Vein endothelial cell (primary cell): ENCODE measurements at places on chromosomes 6 and 20. TPM values are rescaled to one million over a fixed set of nuclear protein-coding genes. Genes with fewer than 3 reads are reported as not detected.

The PPIL6 gene
- total RNA-seq = 0.33 and 0.57 TPM in 2 replicates

The PDYN gene
- not detected in 2 replicates for total RNA-seq

The MTCH1 gene
- 275 and 301 TPM in 2 replicates for total RNA-seq

The BPIFB1 gene
- not detected in 2 replicates for total RNA-seq

The RHAG gene
- not detected in 2 replicates for total RNA-seq

The GLP1R gene
- not detected in 2 replicates for total RNA-seq
